ENCODE measurements at places on chromosomes 2 and 18. TPM values are rescaled to one million over a fixed set of nuclear protein-coding genes. Genes with fewer than 3 reads are reported as not detected.

The MALT1 gene
- 34.0 TPM for total RNA-seq

The KIAA2012 gene
- not detected for total RNA-seq

The MRO gene
- total RNA-seq: not detected

DNA sequence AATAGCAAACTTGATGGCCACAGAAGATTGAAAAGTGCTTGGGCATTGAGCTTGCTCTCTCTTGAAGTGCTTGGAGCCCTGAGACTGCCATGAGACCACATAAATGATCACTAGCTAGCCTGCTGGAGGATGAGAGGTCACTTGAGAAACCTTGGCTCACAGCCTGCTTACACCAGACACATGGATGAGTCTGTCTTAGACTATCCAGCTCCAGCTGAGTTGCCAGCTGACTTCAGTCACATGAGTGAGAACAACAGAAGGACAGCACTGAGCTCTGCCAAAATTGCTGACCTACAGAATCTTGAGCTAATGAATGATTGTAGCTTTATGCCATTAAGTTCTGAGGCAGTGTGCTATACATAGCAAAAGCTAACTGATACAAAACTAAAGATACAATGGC, 18.1 kb downstream of the NABP1 start:
- no peak overlapping the region for H3K4me3 ChIP-seq
- H3K27ac ChIP-seq: no peak overlapping the region
- DNase-seq: no peak
- H3K36me3 ChIP-seq: no peaks in the 10 kb centered on the region

DNA sequence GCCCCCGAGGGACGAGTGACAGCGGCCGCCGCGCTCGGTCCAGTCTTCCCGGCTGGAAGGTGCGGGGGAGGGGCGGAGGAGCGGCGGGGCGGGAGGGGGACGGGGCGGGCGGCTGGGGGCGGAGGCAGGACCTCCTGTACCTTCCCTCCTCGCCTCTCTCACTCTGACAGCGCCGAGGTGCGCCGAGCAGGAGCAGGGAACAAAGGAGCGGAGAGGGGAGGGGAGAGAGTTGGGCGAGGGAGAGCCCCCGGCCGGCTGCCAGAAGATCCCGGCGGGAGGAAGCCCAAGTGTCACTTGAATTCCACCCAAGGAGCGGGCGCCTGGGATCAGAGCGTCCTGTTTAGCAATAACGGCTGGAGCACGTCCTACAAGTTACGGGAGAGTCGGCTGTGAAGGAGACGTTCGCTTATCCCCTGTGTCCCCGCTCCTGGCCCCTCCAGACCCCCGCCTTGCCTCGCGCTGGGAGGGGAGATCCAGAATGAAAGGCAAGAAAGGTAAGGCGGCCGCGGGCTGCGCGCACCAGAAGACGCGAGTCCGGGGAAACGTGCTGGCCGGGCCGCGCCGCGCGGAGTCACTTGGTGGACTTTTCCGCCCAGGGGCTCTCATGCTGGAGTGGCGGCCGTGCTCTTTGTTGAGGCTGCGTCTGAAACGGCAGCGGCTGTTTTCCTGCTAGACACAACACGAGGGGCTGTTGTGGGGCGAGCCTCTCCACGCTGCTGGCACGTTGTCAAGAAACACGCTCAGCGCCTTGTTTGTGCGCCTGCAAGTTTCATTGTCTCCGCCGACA, at the start of gene TGIF1:
TSS of gene TGIF1 (plus strand) at position 161 of the 787 bp plus-strand sequence. CDS start at position 479, 318 bp downstream.
- H3K27ac ChIP-seq: peak within 1 kb of the TSS; percentile 100
- no peak for DNase-seq
- H3K27me3 ChIP-seq: no peaks in the 10 kb centered on the region
- H3K36me3 ChIP-seq: peaks cover 9% of the 10 kb centered on the region
- peaks cover 28% of the 10 kb centered on the region for H3K4me1 ChIP-seq

GRCh38 chr18:9539283-9539682, 64.0 kb downstream of the RALBP1 start:
- DNase-seq: no peak
- no peak overlapping the region for H3K27ac ChIP-seq
- no peaks in the 10 kb centered on the region for H3K4me1 ChIP-seq
- no peak overlapping the region for H3K4me3 ChIP-seq
- no peaks in the 10 kb centered on the region for H3K27me3 ChIP-seq

- no peak for DNase-seq
- no peak overlapping the region for H3K27ac ChIP-seq
- no peak overlapping the region for H3K4me3 ChIP-seq
- H3K4me1 ChIP-seq: peaks cover 21% of the 10 kb centered on the region
- H3K36me3 ChIP-seq: no peaks in the 10 kb centered on the region
- no peaks in the 10 kb centered on the region for H3K27me3 ChIP-seq
Measured at GRCh38 chr2:160367887-160368286, 125.7 kb downstream of the RBMS1 start.
